ENCODE measurements at places on chromosomes 5 and 9.

GRCh38 chr9:33220681-33221567 lies 19.0 kb upstream of the SPINK4 start:
- DNase-seq, result no peak

GRCh38 chr9:4497855-4498254 lies 7.6 kb downstream of the SLC1A1 start:
- DNase-seq, result peak; percentile 38

DNA sequence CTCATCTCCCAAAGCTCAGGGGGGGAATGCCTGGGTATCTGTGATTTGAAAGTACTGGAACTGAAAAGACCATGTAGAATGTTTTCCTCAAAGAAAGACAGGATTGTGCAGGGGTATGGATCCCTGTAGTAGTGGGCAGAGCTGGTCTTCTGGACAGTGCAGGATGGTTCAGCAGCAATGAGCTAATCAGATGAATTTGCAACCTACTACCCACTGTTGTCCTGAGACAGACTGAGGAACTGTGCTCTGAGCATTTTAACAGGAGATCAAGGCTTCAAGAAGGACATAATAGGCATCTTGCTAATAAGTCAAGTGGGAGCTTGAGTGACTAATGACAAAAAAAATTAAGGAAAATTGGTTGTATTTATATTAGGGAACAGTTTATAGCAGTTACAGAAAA lies 61.7 kb downstream of the FYB1 start:
- no peak for DNase-seq

DNA sequence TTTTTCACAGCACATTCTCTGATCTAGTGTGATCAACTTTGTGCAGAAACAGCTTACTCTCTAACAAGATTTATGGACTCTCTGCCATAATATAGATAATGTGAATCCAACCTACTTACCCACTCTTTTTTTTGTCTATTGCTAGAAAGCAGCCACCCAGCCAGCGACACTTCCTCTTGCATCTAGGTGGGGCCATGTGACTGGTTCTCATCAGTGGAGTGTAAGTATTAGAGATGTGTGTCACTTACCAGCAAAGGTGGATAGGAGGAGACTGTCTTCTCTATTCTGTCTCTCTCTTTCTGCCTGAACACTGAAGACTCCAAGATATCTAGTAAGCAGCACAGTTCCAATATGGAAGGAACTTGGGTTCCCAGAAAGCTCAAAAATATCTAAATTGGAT lies 174.8 kb downstream of the MCTP1 start:
- no peak for DNase-seq

DNA sequence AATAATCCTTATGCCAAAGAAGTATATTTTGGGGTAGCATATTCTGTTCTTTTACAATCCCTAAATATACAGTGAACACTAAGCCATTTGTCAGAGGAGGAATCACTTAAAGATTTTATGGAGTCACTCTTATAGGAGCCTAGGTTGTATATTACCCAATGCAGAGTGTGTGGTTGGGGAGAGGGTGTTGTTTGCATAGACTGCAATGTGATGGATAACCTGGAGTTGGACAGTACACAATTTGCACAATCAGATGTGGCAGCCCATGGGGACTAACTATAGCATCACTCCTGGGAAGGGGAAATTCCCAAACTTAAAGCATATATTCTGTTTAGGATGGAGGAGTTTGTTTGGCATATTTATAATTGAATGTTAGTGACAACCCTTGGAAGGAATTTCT lies 9.6 kb upstream of the NDFIP1 start:
- no peak for DNase-seq

DNA sequence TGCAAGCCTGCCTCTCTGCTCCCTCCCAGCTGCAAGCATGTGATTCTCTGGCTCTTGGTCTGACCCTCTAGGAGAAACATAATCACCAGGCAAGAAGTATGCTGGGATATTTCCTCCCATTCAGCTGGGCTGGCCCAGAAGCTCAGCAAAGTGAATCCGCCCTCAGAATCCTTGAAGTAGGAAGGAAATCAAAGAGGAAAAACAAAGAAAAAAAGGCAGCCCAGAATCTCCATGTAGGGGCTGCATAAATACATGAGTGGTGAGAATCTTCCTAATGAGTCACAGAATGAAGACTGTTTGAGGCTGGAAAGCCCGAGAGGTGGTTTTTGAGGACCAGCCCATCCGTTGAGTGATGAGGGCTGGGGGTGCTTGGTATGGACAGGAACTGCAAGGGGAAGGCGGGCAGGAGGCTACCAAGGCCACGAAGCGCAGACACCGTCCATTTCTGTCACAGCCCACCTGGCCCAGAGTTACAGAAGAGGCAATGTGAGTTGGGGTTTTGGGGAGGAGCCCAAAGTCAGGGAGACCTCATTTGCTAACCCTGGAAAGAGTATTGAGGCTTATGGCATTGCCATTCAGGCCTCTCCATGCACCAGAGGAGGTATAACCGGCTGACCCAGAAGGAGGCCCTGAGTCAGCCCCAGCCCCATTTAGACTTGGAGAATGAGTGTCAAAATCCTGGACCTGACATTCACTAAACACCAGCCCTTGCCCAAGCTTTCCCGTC lies 33.4 kb upstream of the TGFBR1 start:
- DNase-seq, result no peak

- no peak for DNase-seq
Measured at GRCh38 chr5:115132465-115132864, 37.2 kb downstream of the TRIM36 start.

GRCh38 chr5:171770153-171770552 lies 15.5 kb upstream of the SMIM23 start:
- no peak for DNase-seq

- no peak for DNase-seq
Measured at GRCh38 chr5:174723979-174724483, 351 bp upstream of the MSX2 start.

DNA sequence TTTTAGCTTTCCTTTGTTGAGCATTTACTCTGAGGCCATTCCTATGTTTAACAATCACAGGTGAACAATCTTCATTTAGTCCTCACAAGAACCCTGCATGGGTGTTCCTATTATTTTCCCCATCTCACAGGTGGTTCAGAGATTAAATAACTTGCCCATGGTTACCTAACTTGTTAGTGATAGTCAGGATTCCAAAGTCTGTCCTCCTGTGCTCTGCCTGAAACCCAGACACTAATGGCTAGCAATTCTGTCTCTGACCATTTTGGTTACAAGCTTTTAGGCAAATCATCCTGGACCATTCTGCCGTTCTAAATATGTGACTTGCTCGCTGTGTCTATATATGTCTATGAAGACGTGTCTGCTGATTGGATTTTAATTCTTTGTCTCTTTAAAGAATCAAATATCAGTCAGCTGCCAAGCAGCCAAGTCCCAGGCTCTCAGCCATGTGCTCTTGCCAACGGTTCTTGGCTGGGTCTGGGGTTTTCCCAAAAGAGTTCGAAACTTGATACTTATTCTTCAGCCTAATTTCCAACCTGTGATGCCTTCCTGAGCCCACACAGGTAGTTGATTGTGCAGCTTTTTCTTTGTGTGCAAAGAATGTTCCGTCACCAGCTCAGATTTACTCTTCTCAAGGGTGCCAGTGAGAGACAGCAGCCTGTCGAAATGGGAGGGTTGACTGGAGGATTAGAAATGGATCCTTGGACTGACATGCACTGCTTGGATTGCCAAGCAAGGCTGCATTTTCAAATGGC lies 121.7 kb downstream of the NREP start:
- DNase-seq, result no peak

DNA sequence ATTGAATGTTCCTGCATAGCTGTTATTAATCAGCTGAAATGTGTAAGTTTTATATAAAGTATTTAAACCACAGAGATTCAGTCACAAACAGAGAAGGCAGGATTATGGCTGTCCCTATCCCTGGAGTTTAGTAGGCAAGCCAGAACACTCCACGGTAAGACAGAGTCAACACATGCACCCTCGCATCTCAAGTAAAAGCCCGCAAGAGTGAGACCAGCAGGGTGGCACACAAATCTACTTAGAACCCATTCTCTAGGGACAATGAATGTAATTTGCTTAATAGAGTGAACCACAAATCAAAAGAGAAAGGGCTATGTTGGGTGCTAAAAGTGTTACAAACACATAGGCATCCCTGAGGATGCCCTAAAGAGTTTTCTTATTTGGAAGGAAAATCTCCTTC lies 35.1 kb downstream of the LPAR1 start:
- DNase-seq, result no peak

All from AG08396 (cell line).